ENCODE measurements at places on chromosomes 12 and 14.

DNA sequence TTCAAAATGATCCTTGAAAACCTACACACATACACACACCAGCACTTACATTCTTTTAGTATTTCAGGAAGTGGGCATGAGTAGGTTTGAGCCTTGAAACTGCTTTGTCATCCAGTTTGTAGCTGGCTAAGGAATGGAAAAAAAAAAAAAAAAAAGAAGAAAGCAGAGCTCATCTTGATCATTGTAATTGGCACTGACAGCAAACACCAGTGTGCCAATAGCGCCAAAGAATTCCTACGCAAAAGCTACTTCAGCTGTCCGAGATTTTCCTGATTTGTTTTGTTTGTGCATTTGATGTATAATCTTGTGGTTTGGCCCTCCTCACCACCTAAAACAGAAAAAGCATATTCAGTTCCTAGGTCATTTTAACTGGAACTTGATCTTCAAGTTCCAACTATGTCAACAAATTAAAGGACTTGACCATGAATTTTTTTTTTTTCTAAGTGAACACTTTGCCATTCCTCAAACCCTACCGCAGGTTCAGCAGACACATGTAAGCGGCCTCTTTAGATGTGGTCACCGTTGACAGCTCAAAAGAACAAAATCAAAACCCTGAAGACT is 57.3 kb downstream of the FLRT2 start:
- no peak for DNase-seq

DNA sequence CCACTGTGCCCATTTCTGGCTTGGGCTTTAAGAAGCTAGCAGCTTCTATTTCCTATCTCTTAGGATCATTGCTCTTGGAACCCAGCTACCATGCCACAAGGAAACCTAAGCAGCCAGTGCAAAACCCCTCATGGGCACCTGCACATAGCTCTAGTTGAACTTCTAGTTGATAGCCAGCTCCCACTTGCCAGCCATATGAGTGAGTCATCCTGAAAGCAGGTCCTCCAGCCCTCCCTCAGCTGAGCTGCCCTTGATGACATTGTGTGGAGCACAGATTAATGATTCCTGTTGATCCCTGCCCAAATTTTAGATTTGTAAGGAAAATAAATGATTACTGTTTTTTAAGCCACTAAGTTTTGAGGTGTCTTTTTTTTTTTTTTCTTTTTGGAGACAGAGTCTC is 234.2 kb upstream of the FBXO33 start:
- no peak for DNase-seq

DNA sequence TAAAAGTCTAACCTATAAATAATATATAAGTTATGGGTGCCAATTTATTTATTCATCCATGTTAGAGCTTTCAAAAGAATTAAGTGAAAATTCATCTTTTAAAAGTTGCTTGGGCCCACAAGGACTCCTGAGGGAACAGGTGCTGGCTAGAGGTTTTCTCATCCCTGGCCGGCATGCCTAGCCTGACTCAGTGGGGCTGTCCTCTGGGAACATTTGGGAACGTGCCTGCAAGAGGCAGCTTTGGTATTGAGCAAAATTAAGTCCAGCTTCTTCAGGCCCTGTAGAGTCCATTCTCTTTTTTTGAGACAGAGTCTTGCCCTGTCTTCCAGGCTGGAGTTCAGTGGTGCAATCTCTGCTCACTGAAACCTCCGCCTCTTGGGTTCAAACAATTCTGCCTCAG is 44.7 kb downstream of the SPTB start:
- no peak for DNase-seq

GRCh38 chr14:32507029-32507984 is 178.2 kb downstream of the AKAP6 start:
- DNase-seq = no peak

DNA sequence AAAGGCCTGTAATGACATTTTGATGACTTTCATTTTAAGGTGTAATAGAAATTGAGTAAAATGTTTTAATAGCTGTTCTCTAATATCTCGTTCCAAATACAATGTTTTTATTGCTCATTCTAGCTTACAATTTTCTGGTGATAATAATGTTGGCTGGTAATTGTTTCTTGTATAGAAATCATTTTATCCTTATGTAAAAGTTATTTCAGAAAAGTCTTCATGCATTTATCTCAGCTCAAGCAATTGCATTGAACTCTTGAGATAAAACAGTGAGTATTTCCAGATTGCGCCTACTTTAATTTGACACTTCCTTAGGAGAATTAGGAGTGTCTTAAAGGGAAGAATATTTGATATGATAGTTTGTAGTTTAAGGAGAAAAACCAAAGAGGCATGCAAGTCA is 4.0 kb downstream of the RMST start:
- DNase-seq = no peak
